ENCODE measurements at places on chromosomes 3 and 15.
A peak's percentile ranks its signal among the peaks of the same experiment; 100 is the strongest.

DNA sequence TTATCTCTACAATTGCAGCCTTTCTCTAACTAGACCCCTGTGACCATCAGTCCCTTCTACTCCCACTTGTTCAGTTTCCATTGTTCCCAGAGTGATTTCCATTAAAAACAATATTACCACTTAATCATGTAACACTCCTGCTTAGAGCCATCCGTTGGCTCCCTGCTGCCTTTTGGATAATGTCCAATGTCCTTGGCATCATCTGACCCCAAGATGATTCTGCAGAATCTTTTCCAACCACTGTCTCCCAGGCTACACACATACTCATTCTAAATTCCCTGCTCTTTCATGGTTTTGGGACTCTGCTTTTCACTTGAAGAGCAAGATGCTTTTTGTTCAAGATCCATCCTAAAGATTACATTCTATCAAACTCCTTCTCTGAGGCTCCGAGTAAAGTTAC, 7.1 kb downstream of the KCNH8 start:
- DNase-seq = no peak

GRCh38 chr3:76638006-76638405, 401.9 kb upstream of the ROBO2 start:
- no peak for DNase-seq

DNA sequence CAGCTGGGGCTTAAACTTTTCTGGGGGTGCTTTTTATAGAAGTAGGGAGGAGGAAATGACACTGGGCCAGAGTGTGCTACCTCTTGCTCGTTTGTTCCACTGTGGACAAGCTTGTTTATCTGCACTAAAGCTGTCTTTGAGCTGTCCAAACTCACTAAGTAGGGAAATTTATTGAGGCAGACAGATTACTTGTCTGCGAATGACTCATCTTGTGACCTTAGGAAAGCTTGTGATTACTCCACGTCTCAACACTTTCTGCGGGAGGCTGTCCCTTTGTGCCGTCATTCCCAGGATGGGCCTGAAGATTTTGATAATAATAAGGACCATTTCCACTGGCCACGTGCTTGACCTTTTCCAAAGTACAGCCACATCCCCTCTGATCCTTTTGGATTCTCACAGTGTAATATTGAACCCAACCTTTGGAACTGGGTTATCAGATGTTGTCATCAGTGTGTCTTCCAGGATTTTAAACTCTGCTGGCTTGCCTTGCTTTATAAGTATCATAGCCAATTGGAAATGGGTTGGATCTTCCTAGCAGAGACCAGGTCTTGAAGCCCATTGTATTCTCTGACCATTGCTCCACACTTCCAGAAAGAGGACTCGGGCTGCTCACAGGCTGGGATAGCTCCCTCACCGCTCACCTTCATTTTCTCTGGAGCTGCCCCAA, 84.7 kb downstream of the AGBL1 start:
- DNase-seq = no peak

- peak; percentile 83 for DNase-seq
These were observed 7.2 kb downstream of the SH3BP5 start for GRCh38 chr3:15325228-15325627.

DNA sequence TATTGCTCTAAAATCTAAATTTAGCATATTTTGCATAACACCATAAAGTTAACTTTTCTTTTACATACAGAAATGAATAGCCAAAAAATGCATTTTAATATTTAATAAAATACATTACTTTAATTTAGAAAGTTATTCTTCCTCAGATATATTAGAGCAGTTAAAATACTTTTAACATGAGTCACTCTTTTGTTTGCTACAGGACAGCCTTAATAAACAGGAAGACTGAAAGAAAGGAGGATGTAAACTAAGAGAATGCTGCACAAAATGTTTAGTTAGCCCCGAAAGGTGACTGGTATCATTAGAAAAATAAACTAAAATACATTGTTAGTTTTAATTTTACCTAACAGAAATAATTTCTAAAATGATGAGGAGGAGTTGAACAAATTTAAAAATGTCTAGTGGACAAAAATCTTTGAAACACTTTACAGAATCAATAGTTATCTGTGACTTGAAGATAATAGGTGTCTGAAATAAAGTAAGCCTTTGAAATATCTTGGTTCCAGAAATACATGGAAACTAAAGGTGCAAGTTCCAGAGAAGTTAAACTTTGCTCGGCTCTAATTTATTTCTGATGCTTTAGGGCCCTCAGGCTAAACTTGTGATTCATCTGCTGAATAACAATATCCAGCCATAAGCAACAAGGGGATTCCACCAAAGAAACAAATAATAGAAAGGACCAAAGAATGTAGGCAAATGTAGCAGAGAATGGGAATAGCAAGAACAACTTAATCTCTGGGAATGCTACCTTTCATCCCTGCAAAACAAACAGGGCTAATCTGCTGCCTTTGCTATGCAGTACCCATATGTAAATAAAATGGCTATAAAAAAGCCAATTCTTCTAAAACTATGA, 138.3 kb upstream of the UBP1 start:
- peak; percentile 72 for DNase-seq

DNA sequence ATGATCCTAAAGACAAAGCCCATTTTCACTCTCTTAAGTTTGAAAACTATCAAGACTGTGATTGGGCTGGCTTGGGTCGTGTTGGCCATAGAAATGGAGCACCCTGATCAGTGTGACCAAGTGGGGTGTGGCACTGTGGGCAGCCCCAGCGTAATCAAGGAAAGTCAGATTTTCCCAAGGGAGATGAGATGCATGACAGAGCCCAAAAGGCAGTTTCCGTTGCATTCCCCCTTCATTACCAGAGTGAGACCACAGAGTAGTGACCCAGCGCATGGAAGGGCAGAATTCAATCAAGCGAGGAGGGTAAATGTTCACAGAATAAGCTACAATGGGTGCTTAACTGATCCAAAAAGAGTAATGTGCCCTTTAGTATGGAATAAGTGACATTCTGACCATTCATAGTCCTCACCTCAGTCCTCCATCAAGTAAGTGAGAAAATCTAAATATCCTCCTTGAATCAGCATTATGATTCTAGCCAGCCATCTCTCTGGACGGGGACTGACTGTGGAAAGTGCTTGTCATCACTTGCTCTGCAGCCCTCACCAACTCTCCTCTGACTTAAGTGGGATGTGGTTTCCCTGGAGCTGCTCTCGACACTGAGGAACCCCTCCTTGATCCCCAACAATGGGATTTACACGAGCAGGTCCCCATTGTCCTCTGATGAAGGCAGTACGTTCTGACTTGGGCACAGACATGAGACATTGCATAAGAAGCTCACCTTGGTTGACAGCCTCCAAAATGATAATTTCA, 430.5 kb downstream of the OCA2 start:
- no peak for DNase-seq

- no peak for DNase-seq
These were observed 21.1 kb downstream of the C3orf62 start for GRCh38 chr3:49255718-49256511.

DNA sequence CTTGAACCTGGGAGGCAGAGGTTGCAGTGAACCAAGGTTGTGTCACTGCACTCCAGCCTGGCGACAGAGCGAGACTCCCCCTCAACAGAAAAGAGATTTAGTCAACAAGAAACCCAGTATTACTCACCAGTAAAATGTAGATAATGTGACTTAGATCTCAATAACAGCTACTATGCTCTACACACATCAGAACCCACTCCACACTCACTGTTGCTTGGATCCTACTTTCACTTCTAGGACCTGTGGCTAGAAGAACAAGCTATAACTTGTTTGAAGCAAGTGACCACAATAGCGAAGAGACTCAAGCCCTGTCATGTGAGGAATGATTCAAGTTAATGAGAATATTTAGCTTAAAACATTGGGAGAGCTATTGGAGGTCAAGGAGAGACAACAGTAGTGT, 100.7 kb downstream of the ANXA2 start:
- DNase-seq = no peak

DNA sequence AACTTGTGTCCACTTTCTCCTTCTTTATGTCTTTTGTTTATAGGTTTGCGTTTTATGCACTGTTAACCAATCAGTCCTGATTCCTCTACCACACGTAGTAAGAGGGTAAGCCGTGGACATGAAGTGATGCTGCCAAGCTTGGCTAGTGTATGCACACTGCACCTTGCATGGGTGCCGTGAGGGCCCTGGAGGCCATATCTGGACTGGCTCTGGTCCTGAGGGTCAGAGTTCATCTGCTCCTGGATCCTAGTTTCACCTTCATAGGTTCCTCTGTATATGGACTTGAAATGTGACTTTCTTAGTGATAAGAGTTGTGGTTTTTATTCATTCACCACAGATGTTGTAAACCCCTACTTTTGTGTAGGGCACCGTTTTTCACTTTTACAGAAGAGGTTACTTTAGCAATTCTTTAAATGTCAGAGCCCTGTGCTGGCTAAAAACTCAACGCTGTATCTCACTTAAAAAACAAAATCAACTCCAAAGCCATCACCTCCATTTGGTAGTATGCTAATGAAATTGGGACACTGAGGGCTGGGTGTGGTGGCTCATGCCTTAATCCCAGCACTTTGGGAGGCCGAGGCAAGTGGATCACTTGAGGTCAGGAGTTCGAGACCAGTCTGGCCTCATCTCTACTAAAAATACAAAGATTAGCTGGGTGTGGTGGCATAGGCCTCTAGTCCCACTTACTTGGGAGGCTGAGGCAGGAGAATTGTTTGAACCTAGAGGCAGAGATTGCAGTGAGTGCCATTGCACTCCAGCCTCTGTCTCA, 22.9 kb downstream of the SIAH2 start:
- no peak for DNase-seq

GRCh38 chr15:65857718-65858402, 11.4 kb upstream of the RAB11A start:
- DNase-seq = no peak

DNA sequence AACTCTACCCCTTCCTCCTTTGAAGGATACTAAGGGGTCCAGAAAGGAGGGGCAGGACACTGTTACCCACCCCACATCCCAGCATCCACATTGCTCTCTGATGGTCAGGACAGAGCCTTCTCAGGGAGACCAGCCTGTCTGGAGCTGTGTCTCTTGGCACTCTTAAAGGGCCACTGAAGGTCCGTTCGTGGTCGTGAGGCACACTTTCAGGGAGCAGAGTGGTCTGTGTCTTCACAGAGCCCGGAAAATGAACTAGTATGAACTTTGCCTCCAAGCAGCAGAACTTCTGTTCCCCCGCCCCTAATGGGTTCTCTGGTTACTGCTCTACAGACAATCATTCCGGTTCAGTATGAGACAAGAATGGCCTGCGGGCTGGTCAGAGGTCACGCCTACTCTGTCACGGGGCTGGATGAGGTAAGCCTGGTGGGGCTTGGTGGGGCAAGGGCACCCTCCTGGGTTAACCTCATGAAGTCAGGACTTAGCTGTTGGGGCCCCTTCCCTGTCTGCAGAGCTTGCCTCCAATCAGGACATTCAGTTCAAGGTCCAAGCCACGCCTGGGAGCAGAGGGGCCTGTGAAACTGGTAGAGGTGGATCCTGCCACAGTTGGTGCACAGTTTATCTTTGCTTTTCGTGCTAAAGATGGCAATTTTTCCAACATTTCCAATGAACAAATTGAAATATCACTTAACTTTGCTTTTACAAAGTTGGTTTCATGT, 33.2 kb downstream of the CAPN3 start:
- DNase-seq = no peak

- peak; percentile 36 for DNase-seq
These were observed 322.7 kb upstream of the ZNF717 start for GRCh38 chr3:76107935-76108570.

DNA sequence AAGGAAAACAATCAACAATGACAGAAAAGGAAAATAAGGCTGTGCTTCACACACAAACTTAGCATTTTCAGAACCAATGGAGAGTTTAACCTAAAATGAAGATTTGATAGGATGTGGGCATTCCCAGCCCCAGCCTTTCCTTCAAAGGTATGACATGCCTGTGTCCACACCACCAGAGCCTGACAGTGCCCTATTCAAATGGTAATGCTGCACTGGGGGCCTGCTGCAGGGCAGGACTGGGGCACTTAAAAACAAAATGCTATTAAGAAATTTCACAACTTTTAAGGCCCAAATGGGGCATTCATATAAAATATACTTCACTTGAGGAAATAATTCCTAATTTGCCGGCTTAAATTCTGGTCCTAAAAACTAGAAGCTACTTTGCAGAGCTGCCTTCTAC, 30.9 kb upstream of the TKT start:
- DNase-seq = no peak

- peak; percentile 19 for DNase-seq
These were observed 61.7 kb upstream of the PPIB start for GRCh38 chr15:64224511-64224910.

- no peak for DNase-seq
These were observed 41.2 kb upstream of the SLC6A11 start for GRCh38 chr3:10774825-10775224.

DNA sequence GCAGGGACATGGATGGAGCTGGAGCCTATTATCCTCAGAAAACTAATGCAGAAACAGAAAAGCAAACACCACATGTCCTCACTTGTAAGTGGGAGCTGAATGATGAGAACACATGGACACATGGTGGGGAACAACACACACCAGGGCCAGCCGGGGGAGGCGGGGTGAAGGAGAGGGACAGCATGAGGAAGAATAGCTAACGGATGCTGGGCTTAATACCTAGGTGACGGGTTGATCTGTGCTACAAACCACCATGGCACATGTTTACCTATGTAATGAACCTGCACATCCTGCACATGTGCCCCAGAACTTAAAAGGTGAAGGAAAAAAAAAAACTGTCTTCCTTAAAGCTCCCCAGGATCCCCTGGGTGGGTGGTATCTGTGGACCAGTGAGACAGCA, 87.1 kb downstream of the ADAMTS17 start:
- no peak for DNase-seq

DNA sequence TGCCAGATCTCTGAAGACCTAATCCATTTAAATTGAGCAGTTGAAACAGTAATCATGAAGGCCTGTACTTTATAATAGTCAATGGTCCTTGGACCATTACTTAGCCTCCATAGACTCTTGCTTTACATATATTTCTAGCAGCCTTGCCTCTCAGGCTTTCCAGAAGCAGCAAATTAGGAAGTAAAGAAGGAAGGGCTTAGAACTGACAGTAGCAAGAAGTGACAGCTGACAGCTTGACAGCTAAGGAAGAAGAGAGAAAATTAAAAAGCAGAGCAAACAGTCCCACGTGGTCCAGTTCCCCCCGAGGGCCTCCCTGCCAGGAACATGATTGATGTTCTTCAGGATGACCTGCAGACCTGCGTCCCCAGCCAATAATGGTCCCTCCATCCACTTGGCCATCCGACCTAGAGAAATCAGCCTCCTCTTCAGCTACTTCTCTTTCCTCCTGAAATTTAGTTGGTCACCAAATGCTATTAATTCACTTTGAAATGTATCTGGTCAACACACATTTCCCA, 15.0 kb upstream of the PSMD6 start:
- DNase-seq = no peak

DNA sequence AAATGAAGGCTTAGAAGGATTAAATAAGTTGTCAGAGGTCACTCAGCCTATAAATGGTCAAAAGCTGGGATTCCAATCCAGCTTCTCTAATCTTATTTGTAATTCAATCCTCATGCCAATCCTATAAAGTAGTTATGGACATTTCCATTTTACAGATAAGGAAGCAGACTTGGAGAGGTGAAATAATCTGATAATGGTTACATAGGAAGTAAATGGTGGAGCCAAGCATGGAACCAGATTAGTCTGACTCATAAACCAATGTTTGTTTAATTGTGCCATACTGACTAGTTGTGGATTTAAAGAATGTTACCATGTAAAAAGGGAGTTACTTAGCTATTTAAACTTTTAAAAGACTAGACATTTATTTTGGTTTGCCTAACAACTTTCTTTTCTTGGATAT, 59.7 kb downstream of the KCNAB1 start:
- DNase-seq = peak; percentile 26

All from EL (cell line).